Left lung (tissue), 14 donors: ENCODE measurements at places on chromosomes 16 and 17. TPM values are rescaled to one million over a fixed set of nuclear protein-coding genes. Genes with fewer than 3 reads are reported as not detected.
A peak's percentile ranks its signal among the peaks of the same experiment; 100 is the strongest.

CLEC18A gene
- 0.86 TPM for polyA plus RNA-seq

CDH13 gene
- polyA plus RNA-seq, result 3.0 TPM

CDK12 gene
- 75.6 TPM for polyA plus RNA-seq

PIPOX gene
- 2.3 TPM for polyA plus RNA-seq

RASL10B gene
- 3.0 TPM for polyA plus RNA-seq

CLN3 gene
- polyA plus RNA-seq, result 24.7 TPM

MRPL28 gene
- 51.8 TPM for polyA plus RNA-seq

ADAD2 gene
- polyA plus RNA-seq, result 0.32 TPM

CYGB gene
- 37.1 TPM for polyA plus RNA-seq

IGF2BP1 gene
- polyA plus RNA-seq, result 27.7 TPM

SMIM36 gene
- 0.26 TPM for polyA plus RNA-seq

RRAD gene
- polyA plus RNA-seq, result 8.1 TPM

PIK3R5 gene
- polyA plus RNA-seq, result 2.1 TPM

CA7 gene
- polyA plus RNA-seq, result not detected

- no peak for DNase-seq
These were observed 15.9 kb upstream of the CBX2 start for GRCh38 chr17:79761894-79762589.

DNA sequence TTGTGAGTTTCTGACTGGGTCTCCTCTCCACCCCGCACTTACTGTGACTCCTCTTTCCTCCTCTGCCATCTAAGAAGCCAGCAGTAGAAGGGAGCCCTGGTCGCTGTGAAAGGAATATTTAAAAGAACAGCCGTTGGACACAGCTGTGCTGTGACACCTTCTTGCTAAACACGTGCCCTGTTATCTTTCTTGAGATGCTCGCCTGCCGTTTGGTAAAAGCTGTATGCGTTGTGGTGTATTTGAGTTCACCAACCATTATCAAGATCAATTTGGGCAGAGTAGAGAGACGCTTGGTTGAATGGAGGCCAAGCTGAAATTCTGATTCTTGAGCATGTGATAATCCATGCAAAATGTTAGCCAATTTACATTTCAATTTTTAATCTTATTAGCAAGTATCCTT, 3.8 kb downstream of the GID4 start:
- DNase-seq, result no peak

DNA sequence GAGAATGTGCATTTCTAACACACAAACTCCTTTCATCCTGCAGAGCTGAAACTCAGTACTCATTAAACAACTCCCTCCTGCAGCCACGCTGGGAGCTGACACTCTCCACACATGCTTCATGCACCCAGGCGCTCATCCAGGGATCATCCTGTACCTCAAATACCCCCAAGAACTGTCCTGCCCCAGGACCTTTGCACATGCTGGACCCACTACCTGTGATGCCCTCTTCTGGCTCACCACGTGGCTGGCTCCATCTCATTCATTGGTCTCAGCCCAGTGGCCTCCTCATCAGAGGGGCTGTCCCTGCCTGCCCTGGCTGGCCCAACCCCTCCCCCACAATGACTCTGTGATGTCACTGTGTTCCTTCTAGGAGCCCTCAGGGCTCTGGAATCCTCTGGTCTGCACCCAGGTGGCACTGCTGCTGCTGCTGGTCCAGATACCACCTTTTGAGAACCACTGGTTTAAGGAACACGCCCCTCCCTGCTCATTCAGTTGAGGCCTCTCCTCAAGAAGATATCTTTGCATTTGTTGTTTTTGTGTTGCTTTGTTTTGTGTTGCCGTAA, 160.9 kb upstream of the FOXF1 start:
- DNase-seq, result no peak

GRCh38 chr17:82559566-82560251, 40.2 kb downstream of the FOXK2 start:
- no peak for DNase-seq

GRCh38 chr17:310111-311010, 42.2 kb downstream of the RPH3AL start:
- DNase-seq, result no peak

DNA sequence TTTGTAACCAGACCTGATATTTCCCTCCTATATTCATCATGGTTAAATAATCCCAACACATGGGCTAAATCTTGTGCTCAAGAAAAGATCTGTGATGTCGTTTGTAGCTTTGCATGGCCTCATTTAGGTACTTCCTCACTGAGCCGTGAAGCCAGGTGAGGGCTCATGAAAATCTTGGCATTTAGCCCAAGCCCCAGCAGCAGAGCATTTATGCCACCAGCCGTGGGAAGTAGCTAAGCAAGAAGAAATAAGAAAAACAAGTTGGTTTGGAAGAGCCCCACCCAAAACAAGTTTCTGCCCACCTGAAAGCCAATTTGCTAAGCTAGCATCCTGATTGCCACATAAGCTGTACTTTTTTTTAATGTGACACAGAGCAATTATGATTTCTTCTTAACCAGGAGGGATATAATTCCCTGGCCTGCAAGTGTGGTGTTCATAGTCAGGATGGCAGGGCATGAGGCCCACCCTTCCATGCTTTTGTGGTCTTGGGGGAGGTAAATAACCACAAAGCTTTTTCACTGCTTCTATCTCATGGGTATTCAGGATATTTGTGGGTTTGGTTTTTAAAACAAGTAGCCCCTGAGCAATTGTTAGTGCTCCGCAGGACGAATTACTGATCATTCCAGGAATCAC, 10.5 kb downstream of the TMIGD1 start:
- no peak for DNase-seq

GRCh38 chr16:85428168-85428898, 184.8 kb upstream of the GSE1 start:
- DNase-seq, result peak; percentile 41

DNA sequence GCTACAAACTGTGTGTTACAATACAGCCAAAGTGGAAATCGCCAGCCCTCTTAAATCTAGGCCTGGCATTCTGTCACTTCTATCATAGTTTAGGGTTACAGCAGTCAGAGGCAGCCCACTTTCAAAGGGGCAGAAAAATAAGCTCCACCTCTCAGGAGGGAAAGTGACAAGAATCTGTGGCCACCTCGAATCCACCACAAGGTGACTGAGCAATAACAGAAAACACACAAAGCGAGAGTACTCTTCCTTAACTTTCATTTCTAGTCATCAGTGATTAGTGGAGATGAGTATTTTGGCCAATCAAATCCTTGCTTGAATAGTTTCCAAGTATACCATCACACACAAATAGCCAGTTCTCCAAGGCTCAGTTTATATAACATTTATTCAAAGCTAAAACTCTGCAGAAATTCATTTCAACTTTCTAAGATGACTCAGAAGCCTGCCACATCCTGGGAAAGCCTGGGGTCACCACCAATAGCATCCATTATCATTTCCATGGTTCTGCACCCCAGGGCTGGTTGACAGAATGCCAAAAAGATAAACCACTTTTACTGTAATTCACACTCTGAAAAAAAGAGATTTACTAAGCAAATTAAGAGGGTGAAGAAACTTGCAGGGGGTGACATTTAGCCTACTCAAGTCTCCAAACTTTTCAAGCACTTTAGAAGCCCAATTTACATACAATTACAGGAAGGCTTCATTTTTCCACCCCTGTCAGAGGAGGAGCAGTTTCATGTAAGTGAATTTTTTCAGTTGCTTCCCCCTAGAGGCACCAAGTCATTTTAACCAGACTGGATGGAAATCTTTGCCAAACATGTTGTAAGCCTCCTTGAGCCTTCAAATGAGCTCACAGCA, 66.8 kb downstream of the SALL1 start:
- DNase-seq, result no peak

GRCh38 chr16:66324815-66325515, 41.5 kb upstream of the CDH5 start:
- DNase-seq, result no peak

GRCh38 chr16:11168386-11169051, 87.5 kb downstream of the SOCS1 start:
- no peak for DNase-seq

GRCh38 chr17:14007951-14008350, 61.4 kb upstream of the COX10 start:
- no peak for DNase-seq

- DNase-seq, result no peak
These were observed 8.6 kb downstream of the MAPT start for GRCh38 chr17:45902892-45903346.

GRCh38 chr17:35152421-35153140, 5.0 kb downstream of the UNC45B start:
- peak; percentile 43 for DNase-seq

DNA sequence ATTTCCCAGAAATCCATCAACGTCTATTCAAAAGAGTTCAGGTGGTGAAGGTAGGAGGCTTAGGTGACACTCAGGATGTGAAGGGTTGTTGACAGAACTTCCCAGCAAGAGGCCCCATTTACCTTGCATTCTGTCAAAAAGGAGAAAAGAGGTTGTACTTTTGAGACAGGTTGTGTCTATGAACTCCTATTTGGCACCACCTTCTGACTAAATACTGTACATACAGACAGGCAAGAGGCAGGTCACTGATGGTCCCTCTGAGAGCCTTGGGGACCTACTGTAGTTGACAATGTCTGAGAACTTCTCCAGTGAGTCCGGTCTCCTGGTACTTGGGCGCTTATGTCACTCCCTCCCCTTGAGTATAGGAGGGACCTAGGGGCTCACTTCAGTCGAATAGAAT, 479.3 kb upstream of the ZFHX3 start:
- no peak for DNase-seq

DNA sequence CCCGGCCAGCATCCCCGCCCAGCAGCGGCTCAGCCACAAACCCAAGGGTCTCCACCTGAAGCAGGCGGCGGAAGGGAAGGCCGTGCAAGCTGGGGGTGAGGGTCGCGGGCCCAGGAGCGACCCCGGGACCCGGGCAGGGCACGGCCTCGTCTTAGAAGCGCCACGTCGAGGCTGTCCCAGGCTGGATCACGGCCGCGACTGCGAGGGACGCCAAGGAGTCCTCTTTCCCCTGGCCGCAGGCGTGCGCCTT, 538 bp upstream of the CCNF start:
- DNase-seq, result no peak

DNA sequence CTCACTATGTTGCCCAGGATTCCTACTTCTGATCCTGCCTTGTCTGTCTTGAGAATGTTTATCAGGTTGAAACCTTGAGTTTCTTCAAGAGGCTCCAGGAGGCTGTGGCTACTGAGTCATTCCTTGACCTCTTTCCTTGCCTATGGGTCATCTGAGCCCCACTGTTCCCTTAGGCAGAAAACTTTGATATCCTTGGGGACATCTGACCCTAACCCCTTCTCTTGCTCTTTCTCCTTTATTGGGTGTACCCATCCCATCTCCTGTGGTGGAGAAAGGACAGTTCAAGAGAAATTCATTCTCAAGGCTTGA, 12.5 kb downstream of the ARL4D start:
- DNase-seq, result no peak

DNA sequence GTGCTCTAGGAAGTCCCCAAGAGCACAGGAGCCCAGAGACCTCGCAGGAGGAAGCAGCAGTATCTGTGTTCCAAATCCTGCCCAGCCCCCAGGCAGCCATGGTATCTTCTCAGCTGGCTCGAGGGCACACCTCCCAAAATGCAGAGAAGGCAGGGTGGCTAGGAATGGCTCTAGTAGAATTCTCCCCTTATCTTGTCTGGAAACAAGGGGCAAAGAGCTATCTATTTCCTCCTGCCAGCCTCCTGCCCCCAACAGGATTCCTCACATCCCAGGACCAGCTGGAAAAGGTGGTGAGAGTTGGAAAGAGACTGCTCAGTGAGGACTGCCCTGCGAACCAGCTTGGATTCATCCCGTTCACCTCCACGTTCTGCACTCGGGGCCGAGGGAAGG, 8.6 kb upstream of the TSPOAP1 start:
- no peak for DNase-seq

DNA sequence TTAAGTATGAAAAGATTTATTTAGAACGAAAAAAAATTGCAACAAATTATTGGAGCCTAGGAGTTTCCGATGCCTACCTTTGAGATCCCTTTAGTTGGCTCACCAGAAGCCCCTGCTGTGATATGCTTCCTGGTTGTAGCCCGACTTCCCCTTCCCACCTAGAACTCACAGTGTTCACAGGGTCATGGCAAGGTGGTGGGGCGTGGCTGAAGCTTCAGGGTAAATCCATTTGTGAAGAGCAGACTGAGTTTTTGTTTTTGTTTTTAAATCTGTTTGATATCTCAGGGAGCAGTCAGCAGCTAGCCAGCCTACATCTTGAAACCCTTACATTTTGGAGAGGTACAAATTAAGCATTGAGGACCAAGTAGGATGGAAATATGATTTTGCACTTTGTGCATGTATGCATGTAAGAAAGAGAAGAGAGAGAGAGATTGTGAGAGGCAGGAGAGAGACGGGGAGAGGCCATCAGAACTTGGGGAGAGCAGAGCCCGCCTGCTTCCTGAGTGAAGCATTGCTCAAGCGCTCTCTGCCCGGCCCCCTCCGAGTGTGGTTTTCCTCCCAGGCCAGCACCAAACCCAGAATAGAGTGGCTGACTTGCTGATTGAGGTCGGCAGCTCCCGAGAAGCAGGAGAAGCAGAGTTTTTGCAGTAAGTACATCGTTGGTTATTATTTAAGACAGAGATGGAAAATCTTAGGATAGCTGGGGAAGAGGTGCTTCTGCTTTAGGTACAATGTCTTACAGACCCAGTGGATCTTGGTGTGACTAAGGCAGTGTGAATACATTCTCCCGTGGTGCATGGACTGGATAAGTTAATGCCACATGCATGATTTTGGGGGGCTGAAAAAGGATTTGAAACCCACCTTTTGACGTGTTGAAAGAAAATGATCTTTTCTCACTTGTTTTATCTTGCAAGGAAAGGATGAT, 64.2 kb downstream of the SPECC1 start:
- DNase-seq, result no peak

DNA sequence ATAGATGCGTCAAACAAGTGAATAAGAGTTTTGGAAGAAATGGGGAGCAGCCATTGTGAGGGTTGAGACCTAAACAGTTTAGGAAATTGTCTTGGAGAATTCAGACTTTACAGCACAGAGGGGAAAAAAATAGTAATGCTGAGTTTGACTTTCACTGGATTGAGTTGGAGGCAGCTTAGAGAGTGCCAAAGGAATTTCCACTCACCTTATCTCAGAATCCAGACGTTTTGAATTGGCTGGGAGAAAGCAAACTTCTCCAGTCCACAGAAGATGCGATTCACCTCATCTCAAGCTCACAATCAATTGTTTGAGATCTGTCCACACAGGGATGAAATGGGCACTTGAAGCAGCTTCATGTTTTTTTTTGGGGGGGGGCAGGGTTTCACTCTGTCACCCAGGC, 663.5 kb upstream of the SALL1 start:
- peak; percentile 6 for DNase-seq

GRCh38 chr16:31696968-31697743, 169.5 kb downstream of the AHSP start:
- no peak for DNase-seq

DNA sequence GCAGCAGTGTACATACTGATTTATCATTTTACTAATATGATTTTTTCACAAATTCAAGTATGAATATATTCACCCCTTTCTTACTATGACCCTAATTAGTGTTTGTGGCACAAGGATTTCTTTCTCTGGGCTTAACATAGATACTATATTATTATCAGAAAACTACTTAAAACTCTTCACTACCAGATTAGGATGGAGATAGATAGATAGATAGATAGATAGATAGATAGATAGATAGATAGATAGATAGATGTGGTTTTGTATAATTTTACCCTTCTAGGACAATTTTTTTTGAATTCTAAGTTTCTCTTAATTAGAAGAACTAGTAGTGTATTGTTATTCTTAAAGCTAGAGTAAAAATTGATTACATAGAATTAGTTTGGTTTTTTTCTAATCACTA, 49.6 kb downstream of the VMP1 start:
- no peak for DNase-seq

- no peak for DNase-seq
These were observed 528.4 kb upstream of the TOM1L1 start for GRCh38 chr17:54372069-54372749.

- DNase-seq, result no peak
These were observed 415.9 kb upstream of the ERCC4 start for GRCh38 chr16:13503960-13504635.
